Muscle of back (tissue), 13 donors: ENCODE measurements at places on chromosomes 4 and X.

- DNase-seq, result peak; percentile 60
Measured at GRCh38 chrX:155056877-155057792, 13.8 kb downstream of the CMC4 start.

GRCh38 chrX:1824855-1825254, 210.0 kb downstream of the ASMT start:
- no peak for DNase-seq

DNA sequence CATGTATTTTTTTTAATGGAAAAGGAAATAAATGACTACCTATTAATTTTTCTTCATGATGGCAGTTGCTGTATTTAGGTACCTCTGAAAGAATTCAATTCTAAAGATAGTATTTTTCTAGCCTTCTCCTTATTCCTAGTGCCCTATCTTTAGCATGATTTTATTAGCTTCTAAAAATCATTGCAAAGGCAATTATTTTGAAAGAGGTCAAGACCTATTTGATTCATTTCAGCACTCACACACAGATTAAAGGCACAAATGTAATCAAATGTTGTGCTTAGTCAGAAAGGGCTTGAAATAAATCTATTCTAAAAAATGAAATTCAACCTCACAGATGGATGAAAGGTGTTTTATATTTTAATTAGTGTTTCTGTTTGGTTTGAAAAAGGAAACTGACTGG, 74.8 kb upstream of the POF1B start:
- DNase-seq, result no peak

GRCh38 chrX:150762258-150763165, 69.3 kb downstream of the MTMR1 start:
- peak; percentile 9 for DNase-seq

DNA sequence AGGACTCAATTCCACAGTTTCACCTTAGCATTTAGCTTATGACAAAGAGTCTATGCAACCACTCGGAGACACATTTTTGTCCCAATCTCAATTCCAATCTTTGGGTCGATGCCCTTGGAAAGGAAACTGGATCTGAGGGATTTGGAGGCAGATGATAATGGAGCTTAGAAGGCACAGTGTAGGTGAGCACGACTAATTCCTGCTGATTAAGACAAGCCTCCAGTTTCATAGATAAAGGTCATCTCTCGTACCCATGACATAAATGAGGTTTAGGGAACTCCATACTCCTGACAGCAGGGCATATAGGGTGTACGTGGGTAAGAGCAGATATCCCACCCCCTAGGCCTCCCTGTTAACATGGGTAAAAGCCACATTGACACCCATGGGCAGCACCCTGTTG, 24.4 kb upstream of the ZNF718 start:
- DNase-seq, result no peak
